ENCODE measurements at places on chromosomes 6 and 20.
A peak's percentile ranks its signal among the peaks of the same experiment; 100 is the strongest.

DNA sequence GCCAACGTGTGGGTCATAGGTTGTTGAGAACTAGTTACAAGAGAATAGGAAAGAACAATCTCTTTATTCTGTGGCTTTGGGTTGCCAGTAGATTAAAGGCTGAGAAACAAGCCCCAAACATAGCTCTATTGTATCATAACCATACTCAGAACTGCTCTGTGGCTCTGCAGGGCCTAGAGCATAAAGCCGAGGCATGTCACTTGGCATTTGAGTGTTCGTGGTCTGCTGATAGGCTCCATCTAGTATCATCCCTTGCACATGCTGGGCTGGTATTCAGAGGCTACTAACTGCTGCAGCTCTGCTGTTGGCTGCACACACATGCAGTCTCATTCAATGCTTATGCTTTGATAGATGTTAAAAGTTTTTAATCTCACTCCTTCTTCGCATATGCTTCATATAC is 157.9 kb downstream of the OGFRL1 start:
- DNase-seq = no peak

DNA sequence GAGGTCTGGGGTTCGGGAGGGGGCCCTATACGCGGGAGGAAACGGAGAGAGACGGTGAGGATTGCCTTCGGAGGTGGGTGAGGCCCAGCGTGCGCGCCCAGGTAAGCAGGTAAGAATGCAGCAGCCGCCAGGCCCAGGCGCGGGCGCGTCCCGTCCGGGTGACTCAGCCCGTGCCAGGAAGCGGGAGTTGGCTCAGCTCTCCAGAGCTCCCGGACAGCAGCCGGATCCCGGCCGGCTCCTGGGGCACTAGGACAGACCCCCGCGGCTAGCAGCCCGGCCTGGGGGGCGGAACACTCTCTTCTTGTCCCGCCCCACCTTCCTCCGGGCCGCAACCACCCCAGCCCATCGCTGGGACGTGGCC is 1.5 kb upstream of the MDFI start:
- no peak for DNase-seq

DNA sequence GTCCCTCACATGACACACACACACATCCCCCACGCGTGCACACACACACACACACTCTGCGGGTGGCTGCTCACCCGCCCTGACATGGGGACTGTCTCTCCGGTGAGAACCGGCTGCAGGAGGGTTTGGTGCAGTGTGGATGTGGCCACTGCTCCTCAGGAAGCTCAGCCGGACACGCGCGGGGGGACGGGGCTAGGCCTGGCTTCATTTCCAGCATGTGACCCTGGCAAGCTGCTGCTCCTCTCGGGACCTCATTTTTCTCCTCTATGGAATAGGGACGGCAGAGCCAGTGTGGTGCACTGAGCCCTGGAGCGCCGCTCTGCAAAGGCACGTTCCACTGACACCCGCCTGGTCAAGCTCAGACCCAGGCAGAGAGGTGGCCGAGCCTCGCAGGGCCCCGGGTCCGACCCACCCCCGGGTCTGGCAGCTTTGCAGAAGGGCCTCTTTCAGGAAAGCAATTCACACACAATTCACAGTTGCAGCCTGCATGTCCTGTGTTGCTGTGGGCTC is 56.8 kb upstream of the SLCO4A1 start:
- no peak for DNase-seq

DNA sequence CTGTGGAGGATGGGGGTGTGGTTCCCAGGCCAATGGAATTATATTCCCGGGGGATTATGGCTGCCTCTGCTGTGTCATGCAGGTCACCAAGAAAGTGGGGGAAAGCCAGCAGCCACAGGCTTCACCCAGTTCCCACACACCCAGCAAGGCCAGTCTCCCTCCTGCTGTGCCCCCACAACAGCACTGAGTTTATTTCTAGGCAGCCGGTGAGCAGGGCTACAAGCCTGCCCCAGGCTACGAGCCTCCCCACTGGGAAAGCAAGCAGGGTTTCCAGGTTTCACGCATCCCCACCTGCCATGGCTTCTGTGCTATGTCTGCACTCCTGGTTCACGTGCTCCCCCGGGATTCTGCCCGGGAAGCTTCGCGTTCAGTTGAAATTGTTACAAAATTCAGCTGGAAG is 72.6 kb downstream of the ERMARD start:
- DNase-seq = peak; percentile 9

DNA sequence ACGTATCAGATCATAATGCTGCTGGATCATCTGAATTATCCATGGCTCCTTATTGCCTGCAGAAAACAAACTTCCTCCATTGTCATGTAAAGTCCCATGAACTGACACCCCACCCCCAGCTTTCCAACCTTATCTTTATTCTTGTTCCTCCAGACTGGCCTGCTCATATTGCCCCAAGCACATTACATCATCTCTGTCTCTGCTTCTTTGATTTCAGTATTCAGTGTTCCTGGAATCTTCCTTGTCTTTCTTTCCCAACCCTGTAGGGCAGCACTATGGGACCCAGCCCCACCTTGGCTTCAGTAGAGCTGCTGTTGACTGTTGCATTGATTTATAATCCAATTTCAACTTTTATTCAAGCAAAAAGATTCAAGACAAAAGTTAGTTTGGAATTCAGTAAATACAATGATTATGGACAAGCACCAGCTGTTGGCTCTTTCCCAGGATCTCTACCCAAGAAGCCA is 187.5 kb upstream of the ECI2 start:
- no peak for DNase-seq

DNA sequence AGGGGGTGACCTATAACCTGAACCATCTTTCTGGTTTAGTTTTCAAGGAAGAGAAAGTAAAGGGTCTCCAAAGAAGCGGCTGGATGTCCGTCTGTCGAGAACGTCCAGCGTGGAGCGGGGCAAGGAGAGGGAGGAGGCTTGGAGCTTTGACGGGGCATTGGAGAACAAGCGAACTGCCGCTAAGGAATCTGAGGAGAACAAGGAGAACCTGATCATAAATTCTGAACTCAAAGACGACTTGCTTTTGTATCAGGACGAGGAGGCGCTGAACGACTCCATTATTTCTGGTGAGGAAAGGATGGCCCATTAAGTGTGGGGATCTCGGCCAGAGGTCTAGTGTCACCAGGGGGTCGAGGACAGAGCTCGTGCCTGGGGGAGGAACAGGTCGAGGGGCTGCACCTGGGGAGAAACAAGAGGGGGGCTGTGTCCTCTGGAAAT is 159.2 kb downstream of the SYCP2 start:
- no peak for DNase-seq

DNA sequence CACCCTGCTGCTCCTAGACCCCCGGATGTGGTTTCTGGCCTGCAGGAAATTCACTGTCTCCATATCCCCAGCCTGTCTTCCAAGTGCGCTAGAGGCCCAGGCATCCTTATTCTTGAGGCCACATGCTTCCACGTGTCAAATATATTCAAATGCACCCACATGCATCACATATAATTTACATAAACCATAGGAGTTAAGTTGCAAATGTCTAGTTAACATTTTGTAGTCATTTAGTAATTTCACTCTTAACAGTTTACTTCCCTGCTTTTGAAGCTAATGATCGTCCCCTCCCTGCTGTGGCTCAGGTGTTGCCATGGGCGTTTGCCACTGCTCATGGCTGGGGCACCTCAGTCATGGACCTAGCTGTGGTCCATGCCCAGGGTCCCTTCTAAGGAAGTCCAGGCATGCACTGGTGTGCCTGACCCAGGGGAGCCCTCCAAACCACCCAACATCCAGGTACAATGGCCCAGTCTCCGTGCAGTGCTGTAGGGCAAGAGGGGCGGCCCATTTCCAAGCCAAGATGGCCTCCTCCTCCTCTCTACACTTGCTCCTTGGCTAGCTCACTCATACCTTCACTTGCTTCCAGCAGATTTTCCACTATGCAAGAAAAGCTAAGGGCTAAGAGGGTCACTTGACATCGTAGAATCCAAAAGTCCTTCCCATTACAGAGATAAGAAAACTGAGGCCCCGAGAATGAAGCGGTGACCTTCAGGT is 42.4 kb downstream of the FGD2 start:
- DNase-seq = no peak

GRCh38 chr6:125191916-125192609 is 38.5 kb downstream of the TPD52L1 start:
- peak; percentile 6 for DNase-seq

DNA sequence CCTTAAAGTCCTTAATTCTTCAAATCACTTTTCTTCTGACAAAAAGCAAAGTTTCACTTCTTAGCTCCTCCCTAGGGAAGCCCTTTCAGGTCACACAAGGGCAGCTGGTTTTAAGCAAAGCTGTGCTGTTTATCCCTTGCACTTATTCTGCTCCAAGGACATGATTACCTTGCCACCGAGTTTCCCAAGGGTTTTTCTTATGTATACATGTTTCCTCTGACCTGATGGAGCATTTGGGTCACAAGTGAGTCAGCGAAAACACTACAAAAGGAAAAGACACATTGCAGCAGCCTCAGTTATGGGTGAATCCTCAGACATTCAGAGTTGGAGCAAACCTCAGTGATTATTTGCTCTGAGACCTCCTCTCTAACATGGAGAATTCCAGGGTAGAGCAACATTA is 26.6 kb upstream of the ILRUN start:
- no peak for DNase-seq

DNA sequence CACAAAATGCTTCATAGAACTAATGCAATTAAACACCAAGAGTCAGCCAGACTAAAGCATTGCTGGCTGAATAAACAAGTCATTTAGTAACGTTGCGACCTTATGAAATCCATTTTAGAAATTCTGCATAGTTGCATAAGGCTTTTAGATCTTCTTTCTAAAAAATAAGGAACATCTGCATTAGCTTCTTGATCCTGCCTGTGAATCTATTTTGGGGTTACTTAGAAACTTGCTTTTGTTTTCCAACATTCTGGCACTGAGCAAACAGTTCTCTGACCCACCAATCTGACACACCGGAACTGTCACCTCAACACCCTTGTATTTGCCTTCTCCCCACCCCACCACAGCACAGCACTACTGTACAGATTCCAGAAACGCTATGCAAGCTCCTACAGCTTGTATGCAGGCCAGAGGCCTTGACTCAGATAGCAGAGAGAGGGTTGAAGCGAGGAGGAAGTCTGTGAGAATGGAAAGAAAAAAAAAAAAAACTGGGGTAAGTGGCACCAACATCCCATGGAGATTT is 55.0 kb downstream of the KIF13A start:
- DNase-seq = no peak

GRCh38 chr6:163338671-163339405 is 75.7 kb upstream of the QKI start:
- no peak for DNase-seq

- DNase-seq = no peak
Measured at GRCh38 chr20:54214566-54214965, 6.7 kb downstream of the PFDN4 start.

- DNase-seq = no peak
Measured at GRCh38 chr20:20224806-20225205, 143.1 kb upstream of the INSM1 start.

DNA sequence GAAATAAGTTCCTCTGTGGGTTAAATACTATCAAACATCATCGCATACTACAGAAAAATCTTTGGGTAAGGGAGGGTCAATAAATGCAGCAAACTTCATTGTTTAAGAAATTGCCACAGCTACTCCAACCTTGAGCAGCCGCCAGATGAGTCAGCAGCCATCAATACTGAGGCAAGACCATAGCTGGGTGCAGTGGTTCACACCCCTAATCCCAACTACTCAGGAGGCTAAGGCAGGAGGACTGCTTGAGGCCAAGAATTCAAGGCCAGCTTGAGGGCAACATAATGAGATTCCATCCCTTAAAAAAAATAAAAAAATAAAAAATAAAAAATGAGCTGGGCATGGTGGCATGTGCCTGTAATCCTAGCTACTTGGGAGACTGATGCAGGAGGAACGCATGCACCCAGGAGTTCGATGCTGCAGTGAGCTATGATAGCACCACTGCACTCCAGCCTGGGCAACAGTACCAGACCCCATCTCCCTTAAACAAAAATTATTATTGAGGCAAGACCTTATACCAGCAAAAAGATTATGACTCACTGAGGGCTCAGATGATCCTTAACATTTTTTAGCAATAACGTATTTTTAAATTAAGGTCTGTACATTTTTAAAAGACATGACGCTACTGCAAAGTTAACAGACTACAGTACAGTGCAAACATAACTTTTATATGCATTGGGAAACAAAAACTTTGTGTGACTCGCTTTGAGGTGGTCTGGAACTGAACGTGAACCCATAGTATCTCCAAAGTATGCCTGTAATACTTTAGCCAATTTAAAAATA is 8.8 kb downstream of the SRPK1 start:
- no peak for DNase-seq

DNA sequence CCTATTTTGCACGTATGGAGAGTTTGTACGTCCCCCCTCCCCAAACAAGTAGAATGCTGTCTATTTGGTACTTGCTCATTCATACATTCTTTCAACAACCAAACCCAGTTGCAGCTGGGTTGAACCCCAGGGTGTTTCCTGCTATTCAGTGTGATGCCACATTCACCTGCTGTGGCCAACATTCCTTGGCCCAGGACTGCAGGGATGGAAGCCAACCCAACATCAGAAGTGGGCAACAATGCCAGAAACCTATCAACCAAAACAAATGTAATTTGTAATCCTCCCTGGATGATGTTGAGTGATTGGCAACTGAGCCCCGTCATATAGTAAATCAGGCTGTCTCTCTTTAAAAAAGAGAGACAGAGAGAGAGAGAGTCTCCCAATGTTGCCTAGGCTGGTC is 8.9 kb downstream of the NT5E start:
- DNase-seq = no peak

- no peak for DNase-seq
Measured at GRCh38 chr6:40342723-40343122, 244.4 kb downstream of the LRFN2 start.

DNA sequence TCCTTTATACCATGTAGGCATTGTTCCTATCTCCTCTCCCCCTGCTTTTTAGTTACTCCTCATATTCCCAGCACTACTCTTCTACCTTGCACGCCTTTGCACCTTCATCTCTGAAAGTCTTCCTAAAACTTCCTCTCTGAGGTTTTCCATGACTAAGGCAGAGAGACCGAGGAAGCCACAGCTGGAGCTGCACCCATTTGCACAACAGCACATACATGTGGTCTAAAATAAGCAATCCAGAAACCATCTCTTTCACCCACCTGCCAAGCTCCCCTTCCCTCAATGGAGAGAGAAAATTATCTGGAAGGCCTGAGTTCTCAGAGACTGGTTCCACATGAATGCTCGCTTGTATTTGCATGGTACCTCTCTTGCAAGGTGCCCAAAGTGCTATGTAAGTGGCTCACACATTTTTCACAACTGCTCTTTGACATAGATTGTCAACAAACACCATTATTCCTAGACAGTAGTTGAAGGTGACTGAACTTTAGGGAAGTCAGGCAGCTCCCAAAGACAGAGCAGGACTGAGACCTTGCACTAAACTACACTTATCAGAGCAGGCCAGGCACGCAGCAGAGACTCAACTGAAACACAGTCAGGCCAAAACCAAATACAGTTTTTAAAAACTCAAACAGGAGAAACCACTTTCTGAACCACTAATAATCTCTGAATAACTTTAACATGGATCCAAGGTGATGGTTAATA is 313.2 kb downstream of the TFAP2A start:
- DNase-seq = no peak

GRCh38 chr20:47815866-47816265 is 30.6 kb upstream of the SULF2 start:
- no peak for DNase-seq

GRCh38 chr6:128129679-128130078 is 228.8 kb upstream of the THEMIS start:
- DNase-seq = no peak
